ENCODE measurements at places on chromosomes 2 and 18.

DNA sequence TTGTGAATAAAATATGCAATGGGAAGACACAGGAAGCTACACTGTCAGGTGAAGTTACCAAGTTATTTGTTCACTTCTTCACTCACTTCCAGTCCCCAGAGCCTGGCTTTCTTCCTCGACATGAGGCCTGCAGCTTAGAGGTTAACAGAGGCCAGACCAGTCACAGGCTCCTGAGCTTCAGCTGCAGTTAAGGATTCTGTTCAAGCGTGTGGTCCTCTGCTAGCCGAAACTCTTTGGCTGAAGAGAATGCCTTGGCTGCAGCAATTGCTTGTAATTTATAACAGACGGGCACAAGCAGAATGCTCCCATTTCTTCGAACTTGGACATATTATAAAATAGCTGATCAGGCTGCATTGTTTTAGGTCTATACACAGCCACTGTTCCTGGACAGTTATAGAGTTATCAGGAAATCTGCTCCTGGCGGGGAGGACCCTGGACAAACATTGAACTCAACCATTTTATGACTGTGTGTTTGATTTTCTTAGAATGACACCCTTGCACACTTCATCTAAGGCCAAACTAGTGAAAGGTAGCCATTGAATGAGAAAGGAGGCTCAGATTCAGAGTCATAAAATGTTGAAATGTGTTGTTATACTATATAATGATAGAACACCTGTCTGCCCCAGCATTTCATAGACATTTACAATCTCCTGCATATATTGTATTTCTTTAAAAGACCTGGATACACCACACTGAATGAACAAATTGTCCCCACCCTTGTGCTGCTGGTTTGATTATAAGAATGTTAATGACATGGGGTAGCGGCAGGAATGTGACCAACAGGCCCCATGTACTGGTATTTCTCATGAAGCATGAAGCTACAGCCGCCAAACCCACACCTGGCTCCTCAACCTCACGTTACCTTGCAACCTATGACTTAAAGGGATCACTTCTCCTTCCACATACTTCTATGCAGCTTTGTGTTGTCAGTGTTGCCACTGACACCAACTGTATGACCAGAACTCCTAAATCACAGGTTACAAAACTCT is 153.6 kb downstream of the TDRD15 start:
- DNase-seq, result no peak

DNA sequence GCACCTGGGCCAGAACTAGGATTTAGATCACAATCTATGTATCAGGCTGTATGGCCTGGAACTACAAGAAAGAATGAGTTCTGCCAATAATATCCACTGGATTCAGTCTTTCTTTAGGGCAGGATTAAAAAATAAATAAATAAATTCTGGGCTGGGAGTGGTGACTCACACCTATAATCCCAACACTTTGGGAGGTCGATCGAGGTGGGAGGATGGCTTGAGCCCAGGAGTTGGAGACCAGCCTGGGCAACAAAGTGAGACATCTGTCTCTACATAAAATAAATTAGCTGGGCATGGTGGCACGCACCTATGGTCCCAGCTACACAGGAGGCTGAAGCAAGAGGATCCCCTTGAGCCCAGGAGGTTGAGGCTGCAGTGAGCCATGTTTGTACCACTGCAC is 8.1 kb downstream of the AMMECR1L start:
- DNase-seq, result no peak

DNA sequence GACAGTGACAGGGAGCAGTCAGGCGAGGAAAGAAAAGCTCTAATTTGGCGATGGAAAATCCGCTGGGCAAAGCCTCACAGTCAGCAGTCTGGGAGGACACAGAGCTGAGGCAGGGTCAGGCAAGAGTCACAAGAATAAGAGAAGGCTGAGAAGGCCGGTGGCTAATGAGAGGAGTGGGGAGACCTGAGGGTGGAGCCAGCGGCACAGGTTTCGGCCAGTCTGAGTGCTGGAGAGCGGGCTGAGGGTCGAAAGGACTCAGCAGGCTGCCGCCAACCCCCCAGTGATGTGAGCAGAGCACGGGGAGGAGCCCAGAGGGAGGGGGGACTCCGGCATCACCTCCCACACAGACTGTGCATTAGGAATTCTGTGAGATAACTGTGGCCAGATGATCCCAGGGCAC is 500.6 kb upstream of the MYT1L start:
- no peak for DNase-seq

DNA sequence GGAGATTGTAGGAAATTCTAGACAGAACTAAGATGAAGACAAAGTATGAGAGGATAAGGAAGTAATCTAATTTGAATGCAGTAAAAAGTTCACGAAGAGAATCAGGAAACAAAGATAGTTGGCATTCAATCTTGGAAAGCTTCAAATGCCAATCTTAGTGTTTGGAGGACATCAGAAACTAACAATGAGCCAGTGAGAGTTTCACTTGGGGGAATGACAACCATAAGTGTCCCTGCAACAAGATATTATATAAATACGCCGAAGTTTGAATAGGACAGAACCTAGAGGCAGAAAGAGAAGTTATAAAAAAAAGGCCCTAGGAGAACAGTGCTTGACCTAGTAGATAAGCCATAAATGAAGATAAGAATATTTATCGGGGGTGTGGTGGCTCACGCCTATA is 11.1 kb downstream of the SNRPG start:
- DNase-seq, result no peak

DNA sequence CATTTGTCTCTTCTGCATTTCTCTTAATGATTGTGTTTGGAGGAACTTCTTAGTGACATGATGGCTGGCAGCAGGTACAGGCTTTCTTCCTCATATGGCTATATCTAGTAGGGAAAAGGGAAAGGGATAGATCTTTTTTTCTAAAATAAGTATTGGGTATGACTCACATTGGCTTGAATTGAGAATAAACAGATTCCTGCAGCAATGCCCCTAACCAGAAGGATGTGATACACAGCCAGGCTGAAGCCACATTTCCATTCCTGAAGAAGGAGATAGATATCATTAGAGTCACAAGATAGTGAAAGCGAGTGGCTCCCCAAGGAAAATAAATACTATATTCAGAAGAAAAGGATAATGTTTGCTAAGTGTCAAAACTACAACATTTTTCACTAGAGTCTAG is 61.1 kb downstream of the VWC2L start:
- DNase-seq, result no peak

DNA sequence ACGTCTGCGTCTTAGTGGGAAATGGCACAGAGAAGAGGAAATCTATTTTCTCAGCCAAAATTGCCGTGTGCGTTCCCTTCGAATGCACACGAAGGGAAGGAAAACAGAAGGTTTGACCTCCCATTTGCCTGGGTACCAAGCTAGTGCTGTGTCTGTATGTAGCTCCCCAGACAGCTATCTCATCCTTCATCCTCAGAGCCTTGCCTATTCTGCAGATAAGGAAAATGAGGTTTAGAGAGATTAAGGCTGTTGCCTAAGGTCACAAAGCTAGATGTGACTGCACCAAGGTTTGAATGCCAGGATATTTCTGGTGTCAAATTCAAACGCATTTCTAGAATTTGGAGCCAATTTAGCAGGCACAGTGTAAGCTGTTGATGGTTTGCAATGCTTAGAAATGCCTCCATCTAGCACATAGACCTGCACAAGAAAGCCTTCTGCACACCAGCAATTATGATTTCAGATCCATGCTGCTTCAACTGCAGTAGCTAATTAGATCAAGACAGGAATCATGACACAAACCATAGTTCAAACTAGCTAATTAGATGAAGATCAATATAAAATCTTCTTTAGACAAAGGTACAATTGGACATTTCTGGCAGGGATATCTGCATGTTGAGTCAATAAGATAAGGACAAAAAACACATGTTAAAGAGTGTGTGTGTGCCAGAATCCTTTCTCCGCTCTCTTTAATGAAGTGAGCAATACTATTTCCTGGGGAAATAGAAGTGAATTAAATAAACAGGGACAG is 115.1 kb downstream of the CMPK2 start:
- no peak for DNase-seq

GRCh38 chr2:21198637-21199036 is 74.9 kb downstream of the TDRD15 start:
- DNase-seq, result no peak

DNA sequence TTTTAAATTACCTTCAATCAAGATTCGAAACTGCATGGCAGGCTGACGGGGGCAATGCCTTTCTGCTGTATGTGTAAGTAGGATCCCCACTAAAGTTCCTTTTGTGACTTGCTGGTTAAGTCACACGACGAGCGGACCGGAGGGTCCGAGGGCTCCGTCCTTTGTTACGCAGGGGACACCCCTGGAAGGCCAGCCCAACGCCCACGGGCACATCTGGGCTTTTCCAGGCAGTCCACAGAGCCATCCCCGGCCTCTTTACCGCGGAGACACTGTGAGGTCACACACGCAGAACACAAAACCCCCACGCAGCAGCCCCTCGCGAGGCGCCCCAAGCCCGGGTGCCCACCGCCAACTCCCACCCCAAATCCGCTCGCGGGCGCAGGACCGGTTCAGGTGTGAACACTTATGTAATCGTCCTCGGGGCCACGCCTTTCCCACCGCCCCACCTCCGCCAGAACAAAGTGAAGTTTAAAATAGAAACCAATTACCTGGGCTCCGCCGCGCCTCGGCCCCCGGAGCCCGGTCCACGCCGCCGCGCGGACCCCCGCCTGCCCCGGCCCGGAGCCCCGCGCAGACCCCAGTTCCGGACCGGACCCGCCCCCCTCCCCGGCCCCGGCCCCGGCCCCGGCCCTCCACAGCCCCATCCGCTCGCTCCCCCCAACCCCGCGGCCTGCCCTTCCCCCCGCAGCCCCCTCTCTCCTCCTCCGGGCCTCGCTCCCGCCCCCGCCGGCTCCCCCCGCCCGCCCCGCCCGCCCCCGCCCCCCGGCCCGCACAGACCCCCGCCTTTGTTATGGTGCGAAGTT is 4.2 kb downstream of the ZNF516 start:
- peak; percentile 54 for DNase-seq

- DNase-seq, result no peak
These were observed 4.2 kb downstream of the IL1RN start for GRCh38 chr2:113131352-113132185.

DNA sequence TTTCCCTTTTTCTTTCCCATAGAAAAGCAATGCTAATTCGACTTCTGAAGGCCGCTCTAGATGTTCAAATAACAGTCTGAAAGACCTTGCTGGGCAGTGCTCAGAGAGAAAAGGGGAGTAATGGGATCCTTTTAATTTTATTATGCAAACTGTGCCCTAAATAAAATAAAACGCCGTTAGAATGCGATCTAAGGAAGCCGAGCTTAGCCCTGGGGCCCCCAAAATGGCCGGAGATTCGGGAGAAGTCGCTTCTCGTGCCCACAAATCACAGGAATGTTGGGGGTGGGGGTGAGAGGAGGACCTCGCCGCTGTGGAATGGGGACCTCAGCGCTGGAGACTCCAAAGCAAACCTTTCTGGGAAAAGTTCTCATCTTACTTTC is 8.4 kb upstream of the POU3F3 start:
- no peak for DNase-seq

GRCh38 chr2:77521548-77521891 is 656 bp downstream of the LRRTM4 start:
- DNase-seq, result no peak

DNA sequence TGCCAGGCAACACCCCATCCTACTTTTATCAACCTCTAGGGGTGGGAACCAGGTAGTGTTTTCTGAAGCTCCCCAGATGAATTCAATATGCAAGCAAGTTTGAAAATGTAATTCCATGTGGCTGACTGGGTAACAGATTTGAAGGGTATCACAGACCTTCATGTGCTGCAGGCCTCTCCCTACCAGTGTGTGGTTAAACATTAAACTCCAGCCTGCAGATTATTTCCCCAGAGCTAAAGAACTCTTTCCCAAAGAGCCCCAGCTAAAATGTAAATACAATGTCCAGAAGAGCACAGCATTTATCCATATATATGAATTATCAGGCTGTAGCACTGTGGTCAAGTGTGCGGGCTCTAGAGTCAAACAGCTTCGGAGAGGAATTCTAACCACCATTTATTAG is 134.1 kb downstream of the MYO5B start:
- DNase-seq, result no peak

DNA sequence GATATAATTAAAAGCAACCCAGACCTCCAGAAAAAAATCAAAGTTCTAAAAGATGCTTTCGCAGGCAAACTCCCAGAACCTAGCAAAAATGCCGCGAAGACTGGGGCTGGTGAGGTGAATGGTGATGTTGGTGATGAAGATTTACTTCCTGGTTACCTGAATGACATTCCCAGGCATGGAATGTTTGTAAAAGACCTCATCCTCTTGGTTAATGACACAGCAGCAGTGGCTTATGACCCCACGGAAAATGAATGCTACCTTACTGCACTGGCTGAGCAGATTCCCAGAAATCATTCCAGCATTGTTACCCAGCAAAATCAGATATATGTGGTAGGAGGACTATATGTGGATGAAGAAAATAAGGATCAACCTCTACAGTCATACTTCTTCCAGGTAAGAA is 994 bp downstream of the KLHL41 start:
- DNase-seq, result no peak

GRCh38 chr2:138724327-138724726 is 55.9 kb downstream of the NXPH2 start:
- DNase-seq, result no peak

All from CD8-positive, alpha-beta memory T cell (primary cell).